ENCODE measurements at places on chromosomes 2 and 18.
A peak's percentile ranks its signal among the peaks of the same experiment; 100 is the strongest.

DNA sequence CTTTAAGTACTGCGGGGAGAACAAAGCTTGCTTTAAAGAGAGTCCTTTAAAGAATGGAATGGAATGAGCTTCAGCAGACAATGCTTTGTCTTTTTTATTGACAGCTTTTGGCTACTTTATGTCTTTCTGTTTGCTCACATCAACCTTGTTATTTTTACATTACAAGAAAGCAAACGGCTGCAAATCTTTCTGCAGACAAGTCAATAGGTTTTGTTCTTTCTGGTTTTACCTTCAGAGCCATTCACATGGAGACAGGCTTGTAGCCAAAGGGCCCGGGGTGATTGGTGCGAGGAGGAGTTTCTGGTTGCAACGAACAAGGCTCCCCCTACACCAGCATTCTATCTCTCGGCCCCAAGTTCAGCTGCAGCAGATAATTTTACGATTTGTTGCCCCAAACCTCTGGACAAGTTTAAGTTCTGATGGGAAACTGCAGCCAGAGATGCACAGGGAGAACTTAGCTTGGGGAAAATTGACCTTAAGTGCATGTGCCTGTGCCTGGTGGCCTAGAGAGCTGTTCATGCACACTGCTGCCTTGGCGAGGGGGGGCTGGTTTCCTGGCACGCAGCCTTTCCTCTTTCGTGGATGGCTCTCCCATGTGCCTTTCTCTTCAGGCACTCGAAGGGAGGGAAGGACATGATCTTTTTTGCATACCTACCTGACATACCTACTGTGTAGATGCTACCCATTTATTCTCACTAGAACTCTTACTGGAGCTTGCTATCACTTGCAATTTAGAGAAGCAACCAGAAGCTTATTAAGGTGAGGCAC is 543.2 kb downstream of the DCDC2C start:
- no peak for DNase-seq

- DNase-seq = no peak
These were observed 6.8 kb upstream of the ARHGAP25 start for GRCh38 chr2:68727683-68728375.

DNA sequence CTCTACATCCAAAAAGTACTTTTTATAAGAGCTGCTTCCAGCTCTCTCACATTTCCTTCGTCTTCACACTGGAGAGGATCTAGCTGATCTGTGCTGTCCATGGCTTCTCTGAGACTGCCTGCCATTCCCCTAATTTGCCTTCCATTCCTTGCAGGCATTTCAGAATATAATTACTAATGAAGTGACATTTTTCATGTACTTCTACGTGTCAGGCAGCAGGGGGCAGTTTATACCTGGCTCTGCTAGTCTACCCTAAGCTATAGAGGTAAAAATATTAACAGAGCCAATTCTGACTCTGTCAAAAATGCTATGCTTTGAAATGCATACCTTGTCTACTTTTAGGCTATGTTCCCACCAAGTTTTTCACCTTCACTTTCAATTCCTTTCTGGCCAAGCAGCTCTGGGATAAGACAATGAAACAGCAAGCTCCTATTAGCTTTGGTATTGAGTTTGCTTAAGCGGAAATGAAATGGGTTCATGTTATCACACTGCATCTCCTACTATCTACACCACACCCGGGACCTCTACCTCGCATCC is 81.9 kb downstream of the MEP1B start:
- peak; percentile 2 for DNase-seq

GRCh38 chr2:208049441-208049840 is 24.1 kb upstream of the PLEKHM3 start:
- DNase-seq = no peak

DNA sequence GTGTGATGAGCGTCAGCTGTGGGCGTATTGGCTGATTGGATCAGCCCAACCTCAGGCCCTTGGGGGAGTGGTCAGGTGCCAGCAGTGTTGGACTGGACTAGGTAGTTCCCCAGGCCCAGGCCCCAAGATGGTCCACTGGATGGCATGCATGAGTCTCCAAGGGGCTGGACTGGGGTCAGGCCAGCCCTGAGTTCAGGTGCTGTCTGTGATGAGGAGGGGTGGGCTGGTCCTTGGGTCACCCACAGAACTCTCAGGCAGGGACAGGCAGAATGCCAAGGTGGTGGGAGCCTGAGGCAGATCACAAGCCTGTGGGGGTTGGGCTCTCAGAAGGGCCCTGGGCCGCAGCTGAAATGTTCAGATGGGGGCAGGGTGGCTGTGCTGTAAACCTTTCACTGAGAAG is 59.5 kb upstream of the THUMPD2 start:
- DNase-seq = no peak

DNA sequence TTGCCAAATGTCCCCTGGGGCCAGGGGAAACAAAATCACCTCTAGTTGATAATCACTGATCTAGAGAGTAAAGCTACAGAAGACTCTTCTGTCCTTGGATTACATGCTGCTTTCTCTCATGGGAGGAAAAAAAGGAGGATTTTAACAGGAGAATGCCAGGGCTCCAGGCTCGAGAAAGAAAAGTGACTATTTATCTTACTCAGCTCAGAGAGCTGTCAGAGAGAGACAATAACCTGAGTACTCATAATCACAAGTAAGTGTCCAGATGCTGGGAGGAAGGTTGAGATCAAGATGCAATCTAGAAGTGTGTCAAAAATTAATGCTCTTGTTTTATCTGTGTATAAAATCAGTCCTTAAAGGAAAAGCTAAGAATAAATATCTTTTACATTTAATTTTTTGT is 133.3 kb downstream of the PTRHD1 start:
- no peak for DNase-seq

GRCh38 chr2:69966496-69966895 is 5.1 kb upstream of the ASPRV1 start:
- no peak for DNase-seq

- DNase-seq = no peak
These were observed 33.3 kb upstream of the E2F6 start for GRCh38 chr2:11499081-11499743.

- DNase-seq = no peak
These were observed 133.7 kb upstream of the ID2 start for GRCh38 chr2:8548065-8548618.

- no peak for DNase-seq
These were observed 48.1 kb downstream of the MERTK start for GRCh38 chr2:111946294-111947114.

DNA sequence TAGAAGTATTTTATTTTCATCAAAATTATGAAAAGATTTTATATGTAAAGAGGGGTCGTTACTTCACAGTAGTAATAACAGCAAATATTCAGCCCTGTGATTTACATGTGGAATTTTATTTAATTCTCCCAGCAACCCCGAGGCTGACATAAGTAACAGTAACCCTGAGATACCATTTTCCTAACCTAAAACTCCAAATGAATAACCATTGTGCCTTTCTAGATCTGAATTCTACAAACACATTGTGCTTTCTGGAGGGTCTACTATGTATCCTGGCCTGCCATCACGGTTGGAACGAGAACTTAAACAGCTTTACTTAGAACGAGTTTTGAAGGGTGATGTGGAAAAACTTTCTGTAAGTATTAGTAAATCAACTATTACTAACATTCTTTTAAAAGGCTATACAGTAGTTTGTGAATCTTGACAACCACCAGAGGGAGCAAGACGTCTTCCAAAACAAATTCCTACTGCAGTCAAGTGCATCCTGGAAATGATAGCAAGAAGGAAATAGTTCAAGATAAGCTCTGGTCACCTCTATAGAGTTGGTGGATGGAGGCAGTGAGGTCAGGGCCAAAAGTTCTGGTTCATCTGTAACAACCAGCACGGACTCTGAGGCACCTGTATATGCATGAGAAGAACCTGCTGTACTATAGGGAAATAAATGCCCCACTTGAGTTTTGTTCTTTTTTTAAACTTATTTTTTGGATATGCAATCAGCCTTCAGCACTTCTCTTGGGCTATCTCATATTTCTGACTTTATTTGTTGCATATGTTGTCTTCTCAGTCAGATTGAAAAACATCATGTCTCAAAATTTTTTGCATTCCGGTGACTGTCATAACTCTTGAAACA is 37.4 kb downstream of the ACTR2 start:
- DNase-seq = peak; percentile 80

- DNase-seq = no peak
These were observed 46.3 kb downstream of the SH3RF3 start for GRCh38 chr2:109175350-109175678.

DNA sequence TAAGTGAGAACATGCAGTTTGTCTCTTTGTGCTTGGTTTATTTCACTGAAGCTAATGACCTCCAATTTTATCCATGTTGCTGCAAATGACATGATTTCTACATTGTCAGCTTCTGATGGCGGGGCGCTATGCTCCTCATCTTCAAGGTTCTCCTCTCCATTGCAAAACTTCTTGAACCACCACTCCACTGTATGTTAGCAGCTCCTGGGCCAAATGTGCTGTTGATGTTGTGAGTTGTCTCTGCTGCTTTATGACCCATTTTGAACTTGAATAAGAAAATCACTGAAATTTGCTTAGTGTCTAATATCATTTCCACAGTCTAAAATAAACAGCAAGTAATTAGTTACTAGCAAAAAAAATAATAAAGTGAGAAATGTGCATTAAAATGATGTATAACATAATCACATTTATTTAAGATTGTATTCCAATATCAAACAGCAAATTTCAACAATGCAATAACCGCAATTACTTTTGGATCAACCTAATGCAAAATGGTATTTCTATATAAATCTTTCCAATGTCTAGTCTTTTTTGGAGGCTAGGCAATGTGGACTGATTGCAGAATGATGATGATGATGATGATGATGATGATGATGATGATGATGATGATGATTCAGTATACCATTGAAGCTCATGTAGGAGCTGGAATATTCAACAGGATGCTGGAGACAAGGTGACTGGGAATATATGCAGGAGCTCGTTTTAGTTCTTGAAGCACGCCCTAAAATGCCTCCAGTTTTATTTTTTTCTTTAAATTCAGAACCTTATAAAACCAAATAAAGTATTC is 304.9 kb upstream of the KYNU start:
- DNase-seq = no peak

DNA sequence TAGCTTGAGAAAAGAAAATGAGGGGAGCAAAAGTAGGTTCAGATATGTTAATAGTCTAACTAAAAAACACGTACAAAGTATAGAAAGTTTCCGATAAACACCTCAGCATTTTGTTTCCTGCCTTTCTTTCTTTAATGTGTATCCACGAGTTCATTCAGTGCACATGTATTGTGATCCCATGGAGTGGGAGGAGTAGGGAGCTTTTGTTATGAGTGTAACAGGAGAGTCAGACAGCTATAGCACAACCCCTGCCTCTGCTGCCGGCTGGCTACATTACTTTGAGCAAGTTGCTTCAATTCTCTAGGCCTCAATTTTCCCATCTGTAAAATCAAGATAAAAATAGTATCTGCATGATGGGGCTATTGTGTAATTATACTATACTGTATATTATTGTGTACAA is 249.2 kb upstream of the FIGN start:
- no peak for DNase-seq

DNA sequence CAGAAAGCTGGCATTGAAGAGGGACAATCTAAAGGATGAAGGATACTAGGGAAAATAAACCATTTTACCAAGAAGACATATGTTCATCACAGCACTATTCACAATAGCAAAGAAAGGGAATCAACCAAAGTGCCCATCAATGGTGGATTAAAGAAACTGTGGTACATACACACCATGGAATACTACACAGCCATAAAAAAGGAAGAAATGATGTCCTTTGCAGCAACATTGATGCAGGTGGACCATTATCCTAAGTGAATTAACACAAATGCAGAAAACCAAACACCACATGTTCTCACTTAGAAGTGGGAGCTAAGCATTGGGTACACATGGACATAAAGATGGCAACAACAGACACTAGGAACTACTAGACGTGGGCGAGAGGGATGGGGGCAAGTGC is 7.2 kb upstream of the MFF start:
- no peak for DNase-seq

DNA sequence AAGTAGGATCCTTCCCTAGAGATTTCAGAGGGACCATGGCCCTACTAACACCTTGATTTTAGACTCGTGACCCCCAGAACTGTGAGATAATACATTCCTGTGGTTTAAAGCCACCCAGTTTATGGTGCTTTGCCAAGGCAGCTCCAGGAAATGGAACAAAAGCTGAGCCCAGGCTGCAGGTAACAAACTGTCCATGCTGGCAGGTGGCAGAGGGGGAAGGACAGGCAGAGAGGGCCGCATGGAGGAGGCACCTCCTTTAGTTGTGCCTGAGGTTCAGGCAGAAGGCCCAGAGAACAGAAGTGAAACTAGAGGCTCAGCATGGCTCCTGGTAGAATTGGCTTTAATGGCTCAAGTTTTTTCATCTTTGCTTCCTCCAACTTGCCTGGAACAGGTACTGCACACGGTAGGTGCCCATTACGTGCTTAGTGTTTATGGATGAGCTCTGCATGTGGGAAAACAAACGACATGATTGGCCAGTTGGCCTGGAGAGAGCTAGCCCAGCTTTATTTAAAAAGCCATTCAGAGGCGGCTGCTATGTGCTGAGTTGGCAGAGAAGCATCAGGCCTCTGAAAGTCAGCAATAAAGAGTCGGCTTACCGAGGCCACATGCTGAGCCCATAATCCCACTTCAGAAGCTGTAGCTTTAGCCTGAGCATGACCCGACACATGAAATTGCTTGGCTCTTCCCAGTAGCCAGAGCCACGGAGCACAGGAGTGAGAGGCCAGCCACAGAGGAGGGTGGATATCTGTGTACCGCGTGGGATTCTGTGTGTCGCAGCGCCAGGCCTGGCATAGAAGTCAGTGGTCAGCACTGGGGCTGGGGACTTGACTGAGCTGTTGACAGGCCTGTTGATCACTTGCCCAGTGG is 36.5 kb downstream of the HS1BP3 start:
- no peak for DNase-seq

DNA sequence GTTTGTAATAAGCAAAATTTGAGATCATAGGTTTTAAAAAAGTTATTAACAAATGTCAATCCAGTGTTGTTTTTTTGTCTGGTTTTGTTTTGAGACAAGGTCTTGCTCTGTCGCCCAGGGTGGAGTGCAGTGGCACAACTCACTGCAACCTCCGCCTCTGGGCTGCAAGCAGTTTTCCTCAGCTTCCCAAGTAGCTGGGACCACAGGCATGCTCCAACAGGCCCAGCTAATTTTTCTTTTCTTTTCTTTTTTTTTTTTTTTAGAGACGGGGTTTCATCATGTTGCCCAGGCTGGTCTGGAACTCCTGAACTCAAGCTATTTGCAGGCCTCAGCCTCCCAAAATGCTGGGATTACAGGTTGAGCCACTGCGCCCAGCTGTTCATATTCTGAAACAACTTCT is 31.3 kb downstream of the GALNT3 start:
- DNase-seq = no peak

DNA sequence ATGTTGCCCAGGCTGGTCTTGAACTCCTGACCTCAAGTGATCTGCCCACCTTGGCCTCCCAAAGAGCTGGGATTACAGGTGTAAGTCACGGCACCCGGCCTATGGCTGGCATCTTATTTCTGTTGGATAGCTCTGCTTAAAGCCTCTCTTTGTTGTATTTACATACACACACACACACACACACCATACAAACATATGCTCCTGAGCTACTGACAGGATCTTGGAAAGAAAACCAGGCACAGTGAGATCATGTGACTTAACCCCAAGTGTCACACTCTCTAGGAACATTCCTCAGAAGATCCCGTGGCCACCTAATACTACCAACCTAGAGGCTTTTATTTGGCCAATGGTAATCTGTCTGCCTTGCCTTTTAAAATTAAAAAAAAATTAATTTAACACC is 85.1 kb upstream of the HAAO start:
- no peak for DNase-seq

- DNase-seq = no peak
These were observed 650.5 kb downstream of the GALR1 start for GRCh38 chr18:77899972-77900754.

All from SK-N-MC (cell line).